ENCODE measurements at places on chromosomes 7 and 10.

GRCh38 chr7:30904561-30904960 lies 7.1 kb upstream of the AQP1 start:
- no peak for DNase-seq

DNA sequence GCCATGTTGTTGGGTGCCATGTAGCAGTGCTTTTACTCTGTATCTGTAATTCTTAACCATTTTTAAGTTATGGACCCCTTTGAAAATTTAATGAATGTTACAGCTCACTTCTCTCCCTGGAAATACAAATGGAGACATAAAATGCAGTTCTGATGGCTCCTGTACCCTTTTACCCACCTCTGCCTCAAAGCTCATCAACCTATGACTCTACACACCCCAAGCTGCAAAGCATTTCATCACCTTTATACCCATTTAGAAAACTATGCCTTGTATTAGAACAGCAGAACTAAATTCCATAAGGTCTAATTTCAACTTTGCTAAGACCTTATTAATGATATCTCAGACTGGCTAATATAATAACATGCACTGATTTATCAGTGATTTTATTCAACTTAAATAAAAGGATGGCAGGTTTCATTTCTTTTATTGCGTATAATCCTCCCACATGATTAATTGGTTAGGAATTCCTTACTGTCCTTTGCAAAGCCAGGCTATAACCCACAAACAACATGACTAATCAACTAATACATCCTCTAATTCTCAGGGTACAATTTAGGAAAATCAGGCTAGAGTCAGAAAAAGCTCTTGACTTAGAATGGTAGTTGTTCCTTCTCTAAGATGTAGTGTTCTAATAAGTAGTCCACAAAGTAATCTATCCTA lies 68.1 kb downstream of the CPEB3 start:
- DNase-seq, result no peak

- no peak for DNase-seq
These were observed 11.7 kb downstream of the MRLN start for GRCh38 chr10:59741583-59741982.

DNA sequence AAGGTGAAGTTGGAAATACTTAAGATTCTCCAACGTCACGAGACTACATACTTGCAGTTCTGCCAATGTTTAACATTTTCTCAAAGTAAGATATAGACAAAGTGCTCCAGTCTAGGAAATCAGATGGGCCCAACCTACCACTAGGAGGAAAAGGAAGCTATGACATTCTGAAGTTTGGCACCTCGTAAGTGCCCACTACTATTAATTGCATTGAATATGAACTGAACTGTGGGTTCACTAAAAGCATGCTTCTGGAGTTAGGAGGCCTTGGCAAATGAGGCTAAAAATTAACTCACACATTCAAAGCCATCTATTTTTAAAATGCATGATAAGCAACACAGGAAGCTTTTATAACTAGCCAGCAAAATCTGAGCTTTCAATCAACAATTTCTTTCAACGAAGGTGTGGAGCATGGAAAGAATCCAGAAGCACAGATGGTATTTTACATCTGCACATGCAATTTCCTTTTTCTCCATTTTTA lies 149.7 kb downstream of the LRRTM3 start:
- DNase-seq, result no peak

- DNase-seq, result no peak
These were observed 15.2 kb upstream of the FZD1 start for GRCh38 chr7:91248996-91249395.

GRCh38 chr7:146805082-146805481 lies 688.5 kb downstream of the CNTNAP2 start:
- DNase-seq, result no peak

- no peak for DNase-seq
These were observed 93.1 kb downstream of the NRP1 start for GRCh38 chr10:33241351-33241750.

DNA sequence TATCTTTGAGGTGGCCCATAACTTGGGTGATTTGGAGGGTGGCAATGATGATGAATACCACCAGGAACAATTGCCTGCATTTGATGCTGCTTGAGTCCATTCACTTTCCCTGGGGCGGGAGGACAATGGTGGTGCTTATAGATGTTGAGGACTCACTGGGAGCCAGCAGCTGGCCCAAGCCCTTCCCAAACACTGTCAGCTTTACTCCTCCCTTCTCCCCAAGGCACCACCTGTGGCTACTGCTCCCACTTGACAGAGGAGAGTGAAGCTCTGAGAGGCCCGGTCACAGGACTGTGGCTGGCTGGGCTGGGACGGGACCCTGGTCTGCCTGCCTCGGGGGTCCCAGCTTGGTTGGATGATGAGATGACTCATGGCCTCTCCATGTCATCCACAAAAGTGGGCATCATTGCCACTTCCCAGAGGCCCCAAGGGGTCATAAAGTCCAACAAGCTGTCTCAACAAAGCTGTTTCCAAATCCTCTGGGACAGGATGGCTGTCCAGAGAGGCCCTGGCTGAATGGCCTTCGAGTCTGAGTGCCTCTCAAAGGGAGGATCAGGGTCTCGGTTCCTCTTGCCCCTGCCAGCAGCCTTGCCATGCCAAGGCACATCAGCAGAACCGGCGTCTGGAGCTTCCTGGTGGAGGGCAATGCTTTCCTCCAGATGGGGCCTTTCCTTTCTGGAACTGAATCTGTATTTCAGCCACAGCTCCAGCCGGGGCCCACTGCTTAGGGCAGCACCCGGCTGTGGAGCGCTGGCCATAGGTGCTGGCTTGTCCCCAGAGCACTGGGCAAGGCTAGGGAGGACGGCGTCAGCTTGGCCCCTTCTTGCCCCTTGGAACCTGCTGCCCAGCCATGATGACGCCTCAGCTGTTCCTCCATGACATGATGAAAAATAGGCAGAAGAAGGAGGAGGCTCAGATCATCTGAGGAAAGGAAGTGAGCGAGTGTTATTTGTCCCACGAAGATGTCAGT lies 47.0 kb upstream of the PLEKHA1 start:
- DNase-seq, result no peak

GRCh38 chr7:26140380-26140779 lies 11.6 kb upstream of the NFE2L3 start:
- DNase-seq, result no peak

DNA sequence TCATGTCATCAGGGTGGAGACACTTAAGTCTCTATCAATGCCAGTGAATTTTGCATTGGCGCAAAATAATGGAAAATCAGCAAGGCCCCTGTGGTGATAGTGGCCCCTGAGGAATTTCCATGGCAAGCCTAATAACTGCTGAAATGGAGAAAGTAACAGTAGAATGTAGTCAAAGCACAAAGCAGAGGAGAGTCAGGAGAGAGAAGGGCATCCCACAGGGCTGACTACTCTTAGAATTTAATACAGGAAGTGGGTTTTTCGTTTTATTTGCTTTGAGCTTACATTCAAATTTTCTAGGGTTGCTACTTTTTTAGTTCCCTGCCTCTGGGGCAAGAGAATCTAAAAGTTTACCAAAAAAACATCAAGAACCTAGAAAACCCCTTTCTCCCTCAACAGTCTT lies 39.0 kb downstream of the BZW2 start:
- DNase-seq, result no peak

GRCh38 chr10:74117738-74118137 lies 32.9 kb downstream of the AP3M1 start:
- no peak for DNase-seq

GRCh38 chr7:44415047-44415446 lies 75.4 kb downstream of the NUDCD3 start:
- no peak for DNase-seq

- no peak for DNase-seq
These were observed 57.1 kb downstream of the C10orf143 start for GRCh38 chr10:130053561-130053960.

GRCh38 chr10:94223702-94224370 lies 138.9 kb downstream of the NOC3L start:
- no peak for DNase-seq

DNA sequence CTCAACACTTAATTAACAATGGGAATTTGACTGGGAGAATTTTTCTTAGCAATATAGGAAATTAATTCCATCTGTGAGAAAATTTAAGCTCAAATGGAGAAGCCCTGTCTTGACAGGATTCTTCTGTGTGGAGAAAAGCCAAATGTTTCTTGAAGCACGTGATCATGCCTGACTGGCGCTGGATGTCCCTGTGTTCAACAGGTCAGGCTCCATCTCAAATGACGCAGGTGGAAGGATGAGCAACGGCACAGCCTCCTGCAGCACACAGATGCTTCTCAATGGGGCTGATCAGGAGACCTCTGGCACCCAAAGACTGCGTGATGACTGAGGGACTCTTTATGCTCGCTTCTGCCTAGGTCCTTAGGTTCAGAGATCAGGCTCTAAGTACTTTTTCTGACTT lies 143.8 kb downstream of the RSU1 start:
- no peak for DNase-seq

- DNase-seq, result no peak
These were observed 119.0 kb downstream of the SEC23IP start for GRCh38 chr10:120011359-120012130.

GRCh38 chr10:48792687-48793096 lies 108.0 kb downstream of the WDFY4 start:
- no peak for DNase-seq

DNA sequence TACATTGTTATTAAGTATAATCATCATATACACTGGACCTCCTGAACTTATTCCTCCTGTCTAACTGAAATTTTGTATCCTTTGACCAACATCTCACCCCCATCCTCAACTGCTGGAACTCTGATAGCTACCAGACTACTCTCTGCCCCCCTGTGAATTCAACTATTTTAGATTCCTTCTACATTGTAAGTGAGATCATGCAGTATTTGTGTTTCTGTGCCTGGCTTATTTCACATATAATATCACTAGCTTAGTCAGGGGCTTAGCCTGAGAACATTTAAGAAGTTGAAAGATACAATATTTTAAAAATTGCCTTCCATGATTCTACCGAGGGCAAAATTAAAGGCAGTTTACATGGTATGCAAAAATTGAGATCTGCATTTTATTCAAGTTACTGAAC lies 26.9 kb downstream of the STAMBPL1 start:
- no peak for DNase-seq

GRCh38 chr7:157961731-157962457 lies 625.1 kb downstream of the DNAJB6 start:
- DNase-seq, result no peak

DNA sequence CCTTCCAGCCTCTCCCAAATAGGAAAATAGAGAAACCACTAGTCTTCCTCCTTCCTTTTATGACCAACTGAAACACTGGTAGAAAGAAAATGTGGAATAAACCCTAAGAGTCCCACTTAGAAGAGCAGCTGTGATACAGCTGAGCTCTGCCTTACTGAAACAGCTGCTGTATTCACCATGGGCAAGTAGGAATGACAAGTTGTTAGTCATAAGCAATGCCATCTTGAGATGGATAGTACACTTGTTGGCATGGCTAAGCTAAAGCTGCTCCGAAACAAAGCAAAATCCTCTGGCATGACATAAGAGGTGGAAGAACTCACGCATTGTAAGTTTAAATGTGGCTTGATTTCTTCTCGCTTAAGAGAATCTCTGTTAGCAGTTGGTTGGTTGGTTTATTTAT lies 48.3 kb upstream of the TMEM236 start:
- DNase-seq, result no peak

- no peak for DNase-seq
These were observed 165.4 kb downstream of the ACTR3B start for GRCh38 chr7:152924826-152925411.

GRCh38 chr7:40133561-40134427 lies 628 bp downstream of the MPLKIP start:
- no peak for DNase-seq

DNA sequence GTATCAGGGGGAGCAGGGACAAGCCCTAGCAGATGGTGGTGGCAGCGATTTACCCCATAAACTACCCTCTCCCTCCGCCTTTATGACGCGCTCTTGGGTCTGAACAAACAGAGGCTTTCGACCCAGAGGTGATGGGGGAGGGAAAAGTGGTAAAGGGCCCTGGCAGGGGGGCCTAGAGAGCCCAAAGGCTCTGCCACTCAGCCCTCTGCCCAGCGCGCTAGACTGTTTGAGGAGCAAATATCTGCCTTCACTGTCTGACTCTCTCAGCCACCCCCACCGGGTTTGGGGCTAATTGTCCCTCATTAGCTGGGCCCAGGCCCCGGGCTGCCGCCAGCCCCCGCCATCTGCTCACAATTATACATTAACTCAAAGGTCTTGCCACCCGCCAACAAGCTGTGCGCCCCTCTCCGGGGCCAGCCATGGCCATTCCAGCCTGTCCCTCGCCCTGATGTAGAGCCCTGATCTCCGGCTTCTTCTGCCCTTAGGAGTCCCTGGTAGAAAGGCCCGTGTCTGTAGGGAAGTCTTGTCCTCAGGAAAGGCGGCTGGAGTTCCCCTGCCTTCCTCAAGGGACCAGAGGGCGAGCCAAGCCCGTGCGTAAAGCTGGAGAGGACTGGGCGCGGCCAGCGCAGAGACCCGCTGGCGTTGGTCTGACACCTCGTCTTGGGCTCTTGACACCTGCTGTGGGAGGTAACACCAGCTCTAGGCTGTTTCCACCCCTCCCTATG lies 1.9 kb upstream of the PAX4 start:
- DNase-seq, result no peak

DNA sequence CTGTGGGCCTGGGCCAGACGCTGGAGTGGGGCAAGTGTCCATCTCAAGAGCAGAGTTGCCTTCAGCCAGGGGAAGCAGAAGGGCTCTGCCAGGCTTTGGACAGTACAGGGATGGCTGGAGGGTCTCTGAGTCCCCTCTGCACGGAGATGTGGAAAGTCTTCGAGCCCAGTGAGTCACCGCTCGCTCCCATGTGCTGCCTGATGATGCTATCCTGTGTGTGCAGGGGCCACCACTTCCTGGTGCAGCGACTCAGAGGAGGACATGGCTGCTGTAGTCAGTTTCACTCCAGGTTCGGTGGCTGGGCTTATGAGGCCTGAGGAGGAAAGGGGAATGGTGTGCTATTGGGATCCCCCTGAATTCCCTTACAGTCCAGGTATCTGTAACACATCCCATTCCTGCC lies 6.0 kb downstream of the ADCYAP1R1 start:
- DNase-seq, result no peak
